Bronchial epithelial cell (primary cell): ENCODE measurements at places on chromosomes 6 and 20. TPM values are rescaled to one million over a fixed set of nuclear protein-coding genes. Genes with fewer than 3 reads are reported as not detected.

Gene ARMH2
- not detected in 2 replicates for total RNA-seq

Gene FRK
- 1.3 and 3.1 TPM in 2 replicates for total RNA-seq

GRCh38 chr6:139490482-139490881, 116.0 kb upstream of the CITED2 start:
- DNase-seq: no peak

- no peak for DNase-seq
Observed at GRCh38 chr6:156423829-156424228, 353.3 kb upstream of the ARID1B start.

DNA sequence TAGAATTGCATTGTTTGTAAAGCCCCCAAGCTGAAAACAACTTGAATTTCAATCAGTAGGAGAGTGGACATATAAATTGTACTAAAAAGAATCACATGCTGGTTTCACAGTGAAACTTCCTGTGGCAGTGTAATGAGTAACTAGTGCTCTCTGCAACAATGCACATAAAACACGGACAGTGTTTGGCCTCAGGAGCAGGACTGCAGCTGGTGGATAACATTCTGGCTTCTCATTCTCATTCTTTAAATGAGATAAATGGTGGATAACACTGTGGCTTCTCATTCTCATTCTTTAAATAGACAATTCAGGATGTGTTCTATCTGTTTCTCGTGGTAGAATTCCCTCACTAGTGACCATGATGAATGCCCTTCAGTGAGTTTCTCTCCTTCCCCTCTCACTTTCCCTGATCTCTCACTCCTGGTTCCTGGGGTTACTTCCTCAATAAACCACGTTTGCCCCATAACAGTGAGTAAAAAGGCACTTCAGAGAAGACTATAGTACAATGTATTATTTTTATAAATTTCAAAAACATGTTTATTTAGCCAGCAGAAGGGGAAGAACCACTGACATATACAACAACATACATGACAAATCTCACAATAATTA, 59.9 kb downstream of the SLC22A2 start:
- no peak for DNase-seq

GRCh38 chr6:168574075-168574698, 133.2 kb downstream of the SMOC2 start:
- no peak for DNase-seq

GRCh38 chr6:158848490-158848895, 29.3 kb upstream of the EZR start:
- peak; percentile 83 for DNase-seq

GRCh38 chr20:46013829-46014516, 5.3 kb downstream of the MMP9 start:
- DNase-seq: peak; percentile 35

DNA sequence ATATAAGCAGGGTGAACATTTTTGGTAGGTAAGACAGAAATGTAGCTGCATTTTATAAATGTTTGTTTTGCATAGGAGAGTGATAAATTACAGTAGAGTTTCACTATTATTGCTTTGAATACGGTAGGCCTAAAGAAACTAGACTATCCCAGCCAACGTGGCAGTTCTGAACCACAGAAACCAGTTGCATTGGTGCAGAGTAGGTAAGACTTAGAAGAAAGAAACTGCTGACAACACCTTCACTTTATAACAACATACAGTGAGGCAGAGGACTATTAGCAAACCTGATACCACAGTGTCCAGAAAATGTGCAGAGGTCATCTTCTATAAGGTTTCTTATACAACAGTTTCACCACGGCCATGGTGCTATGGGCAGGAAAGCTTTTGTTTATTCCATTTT, 566.1 kb downstream of the KIF16B start:
- DNase-seq: no peak
